ENCODE measurements at places on chromosomes 5 and 9.

DNA sequence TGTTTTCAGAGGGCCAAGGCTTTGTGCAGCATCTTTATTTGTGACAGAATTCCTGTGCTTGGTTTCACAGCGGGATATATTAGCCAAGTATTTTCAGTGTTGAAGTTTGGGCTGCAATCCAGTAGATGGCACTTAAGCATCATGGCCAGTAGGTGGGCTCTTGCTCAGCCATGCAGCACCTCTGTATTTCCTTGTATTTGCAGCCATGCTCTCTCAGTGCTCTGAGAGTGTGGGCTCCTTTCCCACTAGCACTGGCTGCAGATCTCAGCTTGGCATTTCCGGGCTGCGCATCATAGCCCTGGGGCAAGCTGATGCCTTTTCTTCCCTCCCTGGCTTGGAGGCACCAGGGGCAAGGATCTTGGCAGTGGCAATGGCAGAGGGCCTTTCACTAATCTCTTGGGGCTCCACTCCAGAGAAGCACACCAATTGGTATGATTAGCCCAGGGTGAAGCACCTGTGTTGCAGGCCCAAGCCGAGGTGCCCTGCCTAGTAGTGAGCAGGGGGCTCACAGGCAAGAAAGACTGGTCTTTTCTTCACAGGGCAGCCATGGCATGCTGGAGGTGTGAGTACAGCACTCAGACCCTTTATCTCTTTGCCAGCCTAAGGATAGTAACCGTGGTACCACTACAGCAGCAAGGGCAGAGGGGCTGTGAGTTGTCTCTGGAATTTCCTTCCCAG is 48.3 kb downstream of the SLCO6A1 start:
- no peak for DNase-seq

DNA sequence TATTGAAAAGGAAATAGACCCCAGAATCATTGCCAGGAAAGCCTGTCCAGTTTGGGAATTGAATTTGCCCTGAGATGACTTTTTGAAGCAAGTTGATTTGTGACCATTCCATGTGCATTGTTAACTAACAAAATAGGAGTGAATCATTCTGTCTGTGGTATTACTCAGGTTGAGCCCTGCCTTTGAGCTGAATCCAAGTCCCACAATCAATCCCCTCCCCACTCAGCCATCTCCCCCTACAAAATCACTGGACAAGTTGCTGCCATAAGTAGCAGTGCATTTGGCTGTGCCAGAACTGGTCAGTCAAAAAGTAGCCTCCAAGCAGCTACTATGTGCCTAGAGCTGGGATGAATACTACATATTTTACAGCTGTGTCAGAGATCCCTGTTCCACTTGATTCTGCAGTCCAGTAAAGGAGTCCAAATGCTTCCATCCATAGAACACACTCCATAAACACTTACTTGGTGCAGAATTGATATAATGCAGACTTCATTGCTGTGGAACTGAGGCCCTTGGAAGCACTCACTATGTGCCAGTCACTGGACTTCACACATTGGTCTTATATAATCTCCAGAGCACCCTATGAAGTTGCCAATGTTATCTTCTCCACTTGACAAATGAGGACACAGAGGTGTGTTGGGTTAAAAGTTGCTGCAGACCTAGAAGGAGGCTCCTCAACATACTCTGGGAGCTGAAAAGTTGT is 96.1 kb downstream of the ZNF462 start:
- DNase-seq = no peak

- no peak for DNase-seq
Observed at GRCh38 chr5:138018849-138019248, 14.0 kb downstream of the FAM13B start.

DNA sequence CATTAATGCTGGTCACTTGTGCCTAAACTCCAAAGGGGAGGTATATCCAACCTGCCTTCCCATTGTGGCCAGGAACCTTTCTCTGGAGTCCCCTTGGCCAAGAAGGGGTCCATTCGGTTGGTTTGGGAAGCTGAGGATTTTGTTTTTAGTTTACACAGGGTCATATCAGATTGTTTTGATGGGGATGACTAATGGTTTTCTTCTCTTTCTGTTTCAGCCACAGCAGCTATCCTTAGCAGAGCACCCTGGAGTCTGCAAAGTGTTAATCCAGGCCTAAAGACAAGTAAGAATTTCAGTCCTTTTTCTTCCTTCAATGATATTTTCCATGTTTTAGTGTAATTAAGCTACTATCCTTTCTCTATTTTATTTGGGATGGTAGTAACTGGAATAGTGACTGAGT is 127.8 kb upstream of the CCDC152 start:
- no peak for DNase-seq

DNA sequence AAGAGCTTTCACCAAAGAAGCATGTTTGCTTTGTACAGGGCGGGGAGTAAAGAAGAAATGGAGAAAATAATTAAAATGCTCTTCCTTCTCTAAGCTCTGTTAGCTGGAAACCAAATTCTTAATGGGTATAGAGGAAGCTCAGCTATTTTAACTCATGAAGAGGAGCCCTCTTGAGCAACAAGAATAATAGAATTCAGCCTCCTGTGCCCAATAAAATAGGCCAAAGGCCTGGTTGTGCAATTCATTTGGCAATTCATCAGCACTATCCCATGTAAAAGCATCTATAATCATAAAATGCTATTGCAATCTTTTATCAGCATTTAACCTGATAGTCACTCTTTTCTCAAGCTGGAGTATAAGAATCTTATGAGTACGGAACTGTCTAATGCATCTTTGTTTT is 133.6 kb upstream of the CDH6 start:
- DNase-seq = no peak

- no peak for DNase-seq
Observed at GRCh38 chr5:35741971-35742370, 114.7 kb upstream of the IL7R start.

DNA sequence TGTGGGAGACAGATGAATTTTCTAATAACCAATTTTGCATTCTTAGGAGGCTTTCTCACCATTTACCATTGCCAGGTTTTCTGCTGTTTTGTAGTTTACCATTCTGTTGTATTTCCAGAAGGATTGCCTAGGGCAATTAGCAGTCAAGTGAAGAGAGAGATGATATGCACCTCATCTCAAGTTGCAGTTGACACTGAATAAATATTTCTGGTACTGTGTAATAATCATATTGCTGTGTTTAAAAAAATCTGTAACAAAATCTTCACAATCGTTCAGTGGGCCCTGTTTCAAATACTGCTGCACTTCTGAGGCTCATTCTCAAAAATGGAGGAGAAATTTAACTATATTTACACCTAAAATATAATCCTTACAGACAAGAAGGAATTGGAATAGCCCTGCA is 706.1 kb upstream of the PTPRD start:
- no peak for DNase-seq

DNA sequence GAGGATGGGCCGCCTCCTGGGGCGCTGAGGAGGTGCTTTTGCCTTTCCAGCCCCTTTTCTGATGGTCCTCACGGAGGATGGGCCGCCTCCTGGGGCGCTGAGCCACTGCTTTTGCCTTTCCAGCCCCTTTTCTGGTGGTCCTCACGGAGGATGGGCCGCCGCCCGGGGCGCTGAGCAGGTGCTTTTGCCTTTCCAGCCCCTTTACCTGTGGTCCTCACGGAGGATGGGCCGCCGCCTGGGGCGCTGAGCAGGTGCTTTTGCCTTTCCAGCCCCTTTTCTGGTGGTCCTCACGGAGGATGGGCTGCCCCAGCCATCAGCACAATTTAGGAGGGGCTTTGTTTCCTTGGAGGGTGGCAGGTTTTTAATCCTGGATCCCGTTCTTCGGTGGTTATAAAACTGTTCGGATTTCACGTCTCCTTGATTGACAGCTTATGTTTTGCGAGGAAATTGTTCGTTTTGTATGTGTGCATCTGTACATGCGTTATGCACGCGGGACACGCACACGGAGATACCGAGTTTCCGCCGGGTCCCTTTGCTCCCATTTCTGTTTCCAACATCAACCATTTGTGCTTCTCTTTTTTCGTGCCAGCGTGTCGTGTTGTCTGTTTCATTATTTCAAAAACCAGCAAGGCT is 34.7 kb upstream of the SLC9A3 start:
- no peak for DNase-seq

- no peak for DNase-seq
Observed at GRCh38 chr9:99851500-99851822, 29.8 kb downstream of the NR4A3 start.

DNA sequence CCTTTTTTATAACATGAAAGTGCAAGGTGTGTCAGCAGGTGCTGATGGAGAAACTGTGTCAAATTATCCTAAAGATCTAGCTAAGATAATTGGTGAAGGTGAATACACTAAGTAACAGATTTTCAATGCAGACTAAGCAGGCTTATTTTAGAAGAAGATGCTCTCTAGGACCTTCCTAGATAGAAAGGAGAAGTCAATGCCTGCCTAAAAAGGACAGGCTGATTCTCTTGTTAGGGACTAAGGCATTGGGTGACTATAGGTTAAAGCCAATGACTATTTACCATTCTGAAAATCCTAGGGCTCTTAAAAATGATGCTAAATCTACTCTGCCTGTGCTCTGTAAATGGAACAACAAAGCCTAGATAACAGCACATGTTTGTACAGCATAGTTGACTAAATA is 1682.4 kb downstream of the MAT2B start:
- DNase-seq = no peak

DNA sequence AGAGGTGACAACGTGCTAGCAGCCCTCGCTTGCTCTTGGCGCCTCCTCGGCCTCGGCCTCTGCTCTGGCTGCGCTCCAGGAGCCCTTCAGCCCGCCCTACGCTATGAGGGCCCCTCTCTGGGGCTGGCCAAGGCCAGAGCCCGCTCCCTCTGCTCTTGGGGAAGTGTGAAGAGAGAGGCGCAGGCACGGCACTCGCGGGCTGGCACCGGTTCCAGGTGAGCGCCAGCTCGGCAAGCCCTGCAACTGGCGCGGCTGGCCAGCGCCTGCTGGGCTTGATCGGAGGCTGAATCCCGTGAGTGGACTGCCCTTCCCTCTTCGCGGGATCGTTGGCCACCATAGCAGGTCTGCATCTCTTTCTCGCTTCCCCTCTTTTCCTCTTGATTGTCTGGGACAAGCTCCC is 298.0 kb upstream of the PTPRD start:
- DNase-seq = no peak

DNA sequence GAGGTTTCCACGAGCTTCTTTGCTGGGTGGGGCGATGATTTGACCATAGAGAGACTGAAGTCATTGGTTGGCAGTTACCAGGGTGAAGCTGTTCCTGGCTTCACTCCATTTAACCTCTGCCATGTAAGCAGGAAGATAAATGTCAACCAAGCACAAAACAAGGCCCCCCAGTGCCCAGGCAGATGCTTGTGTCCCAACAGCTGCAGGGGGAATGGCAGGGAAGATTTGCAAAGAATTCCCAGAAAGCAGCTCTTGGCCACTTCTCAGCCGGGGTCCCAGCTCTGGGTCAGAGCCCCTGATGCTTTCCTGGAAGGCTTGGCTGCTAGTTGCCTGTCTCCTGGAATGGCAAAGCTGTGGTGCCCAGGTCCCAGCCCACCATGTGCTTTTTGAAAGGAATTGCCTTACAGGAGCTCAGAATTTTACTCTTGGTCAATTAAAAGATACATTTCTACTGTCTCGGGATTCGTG is 383.4 kb downstream of the ENC1 start:
- DNase-seq = no peak

- no peak for DNase-seq
Observed at GRCh38 chr9:87108661-87109060, 161.4 kb upstream of the GAS1 start.

GRCh38 chr9:129886226-129887174 is 51.2 kb downstream of the USP20 start:
- DNase-seq = no peak

GRCh38 chr9:83147315-83148149 is 84.6 kb upstream of the RASEF start:
- DNase-seq = no peak
